ENCODE measurements at places on chromosomes 2 and 18.
A peak's percentile ranks its signal among the peaks of the same experiment; 100 is the strongest.

- no peak for DNase-seq
Observed at GRCh38 chr2:227527351-227527750, 55.4 kb downstream of the AGFG1 start.

DNA sequence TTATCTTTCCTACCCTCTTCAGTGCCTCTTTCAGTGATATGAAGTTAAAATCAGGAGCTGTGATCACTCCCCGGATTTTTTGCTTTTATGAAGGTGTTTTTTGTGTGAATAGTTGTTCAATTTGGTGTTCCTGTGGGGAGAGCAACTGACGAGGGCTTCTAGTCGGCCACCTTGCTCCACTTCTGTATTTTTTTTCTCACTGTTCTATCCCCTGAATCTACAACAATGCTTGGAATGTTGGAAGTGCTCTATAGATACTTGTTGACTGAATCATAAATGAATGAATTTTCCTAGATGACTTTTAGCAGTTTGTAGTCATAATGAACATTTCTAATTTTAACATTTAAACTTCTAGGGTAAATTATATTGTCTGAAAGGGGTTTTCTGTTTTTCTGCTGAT lies 247.3 kb downstream of the ZNF385B start:
- DNase-seq, result no peak

- no peak for DNase-seq
Observed at GRCh38 chr2:224847961-224848850, 132.0 kb upstream of the CCDC195 start.

- DNase-seq, result no peak
Observed at GRCh38 chr2:113705982-113706523, 50.4 kb downstream of the SLC35F5 start.

GRCh38 chr18:24986666-24987302 lies 365.2 kb downstream of the ZNF521 start:
- DNase-seq, result no peak

GRCh38 chr2:58853420-58853819 lies 612.3 kb upstream of the FANCL start:
- DNase-seq, result no peak

DNA sequence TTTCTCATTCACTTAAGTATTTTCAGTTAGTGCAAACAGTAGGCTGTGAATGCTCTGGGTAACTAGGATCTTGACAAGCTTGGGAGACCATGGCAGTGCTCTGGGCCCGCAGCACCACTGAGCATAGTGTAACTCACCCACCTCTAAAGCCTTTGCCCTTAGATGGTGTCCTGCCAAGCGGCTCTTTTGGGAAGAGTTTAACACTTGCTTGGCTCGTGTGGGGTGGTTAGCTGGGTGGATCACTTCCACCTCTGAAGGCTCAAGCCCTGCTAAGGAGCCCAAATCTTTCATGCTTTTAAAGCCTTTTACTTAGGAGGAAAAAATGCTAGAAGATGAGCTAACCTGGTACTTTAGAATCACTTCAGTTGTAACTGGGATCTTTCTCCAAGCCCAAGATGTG lies 33.9 kb downstream of the PTPN18 start:
- DNase-seq, result no peak

DNA sequence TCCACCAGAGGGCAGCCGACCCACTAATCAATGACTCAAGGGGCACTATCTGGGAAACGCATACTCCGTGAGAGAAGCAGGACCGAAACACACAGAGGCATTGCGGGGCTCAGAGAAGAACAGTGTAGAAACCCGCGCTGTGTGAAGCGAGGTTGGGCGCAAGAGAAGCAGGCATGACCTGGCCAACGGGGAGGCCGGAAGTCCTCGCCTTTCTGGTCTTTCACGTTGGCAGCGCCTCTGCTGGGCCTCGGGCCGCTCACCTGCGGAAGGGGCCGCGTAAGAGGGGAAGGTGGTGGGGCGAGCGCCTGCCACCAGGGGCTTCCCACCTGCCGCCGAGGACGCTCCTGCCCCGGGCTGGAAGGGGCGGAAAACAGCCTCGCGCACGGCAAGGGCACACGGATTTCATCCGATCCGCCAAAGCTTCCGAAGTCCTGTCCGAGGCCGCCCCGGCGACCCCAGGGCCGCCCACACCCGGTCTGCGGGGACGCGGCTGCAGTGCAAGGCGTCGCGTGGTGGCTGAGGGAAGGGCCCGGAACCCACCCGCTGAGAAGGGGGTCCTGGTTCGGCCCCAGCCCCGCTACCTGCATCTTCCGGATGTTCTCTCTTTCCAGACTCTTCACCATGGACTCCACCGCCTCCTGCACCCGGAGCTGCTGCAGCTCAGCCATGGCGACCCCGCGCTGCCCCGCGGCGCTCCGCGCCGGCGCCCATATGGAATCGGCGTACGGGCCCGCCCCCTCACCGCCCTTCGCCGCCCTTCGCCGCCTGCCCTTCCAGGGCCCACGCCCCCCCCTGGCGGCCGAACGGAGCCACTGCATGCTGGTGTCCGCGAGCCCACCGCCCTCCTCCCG lies at the start of gene FAM136A:
Gene FAM136A, minus strand, starts transcription at position 724 of the 851 bp plus-strand sequence. Its CDS starts 56 bp downstream, at position 668.
- DNase-seq, result peak; percentile 87

DNA sequence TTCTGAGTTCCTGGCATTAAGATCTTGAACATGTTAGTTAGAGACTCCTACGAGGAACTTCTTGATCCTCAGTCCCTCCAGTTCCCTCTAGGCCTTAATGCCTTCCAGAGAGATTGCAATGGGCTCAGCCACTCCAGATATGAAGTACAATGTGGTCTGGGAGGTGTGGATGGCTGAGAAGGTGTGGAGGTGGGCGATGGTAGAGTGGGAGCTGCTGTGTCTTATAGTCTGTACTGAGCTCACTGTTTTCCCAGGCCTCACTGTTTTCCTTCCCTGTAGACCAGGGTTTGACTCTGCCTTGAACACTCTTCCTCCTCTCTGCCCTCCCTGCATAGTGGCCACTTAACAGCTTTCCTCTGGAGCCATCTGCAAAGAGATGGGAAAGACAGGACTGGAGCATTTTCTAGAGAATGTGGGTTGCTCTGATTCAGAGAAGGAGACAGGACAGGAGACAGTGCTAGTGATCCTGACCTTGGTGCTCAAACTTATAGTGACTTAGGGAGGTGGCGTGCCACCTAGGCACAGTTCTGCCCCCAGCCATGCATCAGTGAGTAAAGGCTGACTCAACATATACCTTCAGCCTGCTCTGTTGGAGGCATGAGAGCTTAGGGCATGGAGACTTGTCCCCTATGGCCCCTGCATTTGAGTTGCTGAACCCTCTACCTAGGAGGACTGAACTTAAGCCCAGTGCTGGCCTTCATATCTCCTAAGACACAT lies 129.7 kb downstream of the TDRD15 start:
- no peak for DNase-seq

- DNase-seq, result no peak
Observed at GRCh38 chr2:201933792-201934237, 99.8 kb upstream of the FZD7 start.

DNA sequence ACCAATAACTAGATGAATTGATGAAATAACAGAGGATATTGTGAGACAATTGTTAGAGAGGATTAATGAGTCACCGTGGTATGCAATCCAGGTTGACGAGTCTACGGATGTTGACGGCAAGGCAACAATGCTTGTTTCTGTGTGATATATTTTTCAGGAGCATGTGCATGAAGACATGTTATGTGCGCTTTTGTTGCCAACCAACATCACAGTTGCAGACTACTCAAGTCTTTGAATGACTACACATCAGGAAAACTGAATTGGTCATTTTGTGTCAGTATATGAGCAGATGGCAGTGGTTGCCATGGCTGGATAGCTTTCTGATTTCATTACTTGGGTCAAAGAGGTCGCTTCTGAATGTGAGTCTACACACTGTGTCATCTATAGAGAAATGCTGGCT lies 96.8 kb upstream of the CRACDL start:
- DNase-seq, result no peak

GRCh38 chr18:25658476-25658875 lies 306.5 kb upstream of the ZNF521 start:
- no peak for DNase-seq

DNA sequence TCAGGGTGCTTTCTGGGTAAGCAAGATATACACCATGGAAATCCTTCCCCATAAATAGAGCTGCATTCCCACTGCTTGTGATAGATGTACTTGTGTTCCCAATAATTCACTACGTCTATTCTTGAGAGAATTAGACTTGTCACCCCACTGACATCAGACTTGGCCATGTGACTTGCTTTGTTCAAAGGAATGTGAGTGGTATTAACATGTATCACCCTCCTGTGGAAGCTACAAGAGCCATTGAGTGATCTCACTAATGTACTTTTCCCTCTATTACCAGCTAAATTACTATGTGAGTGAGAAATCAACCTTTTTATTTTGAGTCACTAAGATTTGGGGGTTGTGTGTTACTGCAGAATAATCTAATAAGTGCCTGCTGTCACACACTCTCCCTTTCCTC lies 176.0 kb downstream of the CCDC178 start:
- no peak for DNase-seq

GRCh38 chr2:199278099-199278498 lies 179.6 kb downstream of the SATB2 start:
- DNase-seq, result no peak

- no peak for DNase-seq
Observed at GRCh38 chr2:239604861-239605260, 204.0 kb upstream of the HDAC4 start.

- no peak for DNase-seq
Observed at GRCh38 chr18:34643989-34644388, 66.1 kb upstream of the DTNA start.

DNA sequence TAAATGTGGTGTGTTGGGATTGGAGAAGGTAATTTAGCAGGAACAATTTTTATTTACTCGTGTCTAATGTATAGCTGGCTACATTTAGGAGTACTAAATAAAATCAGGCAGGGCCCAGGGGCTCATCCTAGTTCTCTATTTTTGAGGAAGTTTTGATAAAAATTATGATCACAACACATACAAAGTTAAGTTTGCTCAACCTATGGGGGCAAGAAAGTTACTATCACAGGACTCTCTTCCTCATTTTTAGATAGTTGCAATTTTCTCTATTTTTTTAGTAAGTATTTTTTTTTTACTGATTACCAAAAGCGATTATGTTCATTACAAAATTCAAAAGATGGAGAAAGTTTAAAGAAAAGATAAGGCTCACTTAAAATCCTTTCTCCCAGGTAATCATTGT lies 60.0 kb upstream of the RPE start:
- no peak for DNase-seq

DNA sequence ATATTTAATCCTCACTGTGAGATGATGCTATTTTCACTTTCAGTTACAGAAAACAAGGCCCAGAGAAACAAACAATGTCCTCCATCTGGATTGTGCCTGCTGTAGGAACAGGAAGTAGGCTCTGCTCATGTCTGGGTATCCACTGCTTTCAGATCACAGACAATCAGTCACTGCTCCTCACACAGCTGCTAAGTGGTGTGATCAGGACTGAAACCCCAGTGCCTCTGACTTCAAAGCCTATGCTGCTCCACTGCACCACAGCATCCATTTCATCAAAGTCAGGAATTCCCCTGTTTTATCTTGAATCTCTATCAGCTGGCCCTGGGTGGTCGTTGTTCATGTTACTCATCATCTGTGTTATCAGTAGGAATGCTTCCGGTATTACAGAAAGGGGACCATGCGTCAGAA lies 303.8 kb upstream of the TRIB2 start:
- peak; percentile 8 for DNase-seq

DNA sequence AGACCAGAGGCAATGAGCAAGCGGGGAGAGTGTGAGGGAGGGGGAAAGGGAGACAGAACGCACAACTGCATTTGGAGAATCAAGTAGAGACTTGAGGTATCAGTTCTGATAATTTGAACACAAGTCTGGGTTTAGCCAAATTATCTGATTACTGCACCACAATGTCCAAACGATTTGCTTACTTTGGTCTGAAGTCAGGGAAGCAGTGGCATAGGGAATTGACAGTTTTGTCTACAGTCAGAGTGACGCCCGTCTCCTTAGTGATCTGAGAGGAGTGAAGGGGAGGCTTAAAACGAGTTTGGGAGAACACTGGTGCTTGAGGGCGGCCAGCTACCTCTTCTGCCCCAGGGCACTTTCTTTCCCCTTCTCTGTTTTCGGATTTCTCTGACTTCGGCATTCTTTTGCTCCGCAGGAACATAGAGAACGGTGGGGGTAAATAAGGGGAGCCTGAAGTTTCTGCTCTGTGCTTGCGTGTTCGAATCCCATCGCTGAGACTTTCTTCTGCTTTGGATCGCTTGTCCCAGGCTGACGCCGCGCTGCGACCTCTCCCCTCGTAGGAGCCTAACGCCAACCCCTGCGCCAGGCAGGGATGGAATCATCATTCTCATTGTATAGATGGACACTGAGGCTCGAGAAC lies 2.9 kb upstream of the DLX2 start:
- DNase-seq, result no peak

DNA sequence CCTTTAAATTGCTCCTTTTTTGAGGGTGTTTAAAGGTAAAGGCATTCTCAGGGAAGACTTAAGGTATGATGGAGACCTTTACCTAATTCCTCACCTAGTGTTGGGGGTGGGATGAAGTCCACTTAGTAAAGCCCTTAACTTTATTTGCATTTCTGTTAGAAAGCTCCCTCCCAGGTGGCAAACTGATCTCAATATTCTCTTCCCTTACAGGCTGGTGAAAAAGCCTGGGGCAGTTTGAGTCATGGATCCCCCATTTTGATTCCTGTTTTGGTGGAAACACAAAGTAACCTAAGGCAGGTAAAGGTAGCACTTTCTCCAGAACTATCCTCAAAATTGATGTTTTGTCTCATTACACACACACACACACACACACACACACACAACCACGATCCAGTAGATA lies 33.8 kb upstream of the HNRNPA3 start:
- no peak for DNase-seq

DNA sequence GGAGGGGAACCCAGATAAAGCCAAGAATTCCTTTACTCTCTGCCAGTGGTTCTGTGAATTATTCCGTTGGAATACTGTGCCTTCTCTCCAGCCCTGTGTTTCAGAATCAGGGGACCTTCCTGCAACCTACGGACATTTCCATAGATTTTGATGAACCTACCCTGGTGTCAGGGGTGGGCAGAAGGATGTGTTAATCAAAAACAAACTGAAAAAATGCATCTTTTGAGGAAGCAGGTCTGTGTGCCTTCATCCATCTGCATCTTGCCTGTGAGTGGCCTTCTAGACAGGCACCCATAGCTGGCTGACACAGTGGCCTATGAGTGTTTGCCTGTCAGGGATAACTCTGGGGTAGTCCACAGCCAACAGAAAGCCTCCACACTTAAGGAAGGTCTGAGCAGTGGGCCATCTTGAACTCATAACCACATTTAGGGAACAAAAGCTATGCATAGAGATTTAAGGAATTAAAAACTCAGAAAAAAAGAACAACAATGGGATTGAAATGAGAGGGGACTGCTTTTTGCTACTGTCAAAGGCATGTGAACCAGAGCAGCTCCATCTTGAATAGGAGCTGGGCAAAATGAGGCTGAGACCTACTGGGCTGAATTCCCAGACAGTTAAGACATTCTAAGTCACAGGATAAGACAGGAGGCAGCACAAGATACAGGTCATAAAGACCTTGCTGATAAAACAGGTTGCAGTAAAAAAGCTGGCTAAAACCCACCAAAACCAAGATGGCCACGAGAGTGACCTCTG lies 45.9 kb upstream of the ITGA6 start:
- DNase-seq, result no peak

DNA sequence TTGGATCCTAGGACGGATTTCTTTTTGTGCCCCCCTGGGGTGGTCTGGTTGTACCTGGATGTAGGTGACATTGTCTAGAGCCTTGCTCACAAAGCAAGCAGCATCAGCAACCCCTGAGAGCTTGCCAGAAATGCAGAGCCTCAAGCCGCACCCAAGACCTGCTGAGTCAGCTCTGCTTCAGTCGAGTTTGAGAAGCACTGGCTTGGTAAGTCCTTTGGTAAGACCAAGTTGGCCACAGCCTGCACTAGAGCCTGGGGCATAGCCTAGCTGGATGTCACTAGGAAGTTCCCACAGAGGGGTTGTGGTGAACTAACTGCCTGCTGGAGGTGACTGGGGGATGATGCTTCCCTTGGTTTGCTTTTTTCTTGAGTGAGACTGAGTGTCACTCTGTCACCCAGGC lies 6.2 kb downstream of the ABCG5 start:
- DNase-seq, result no peak
